ENCODE measurements at places on chromosomes 5 and 9.

- no peak for DNase-seq
Observed at GRCh38 chr5:125134216-125135081, 388.0 kb upstream of the ZNF608 start.

GRCh38 chr5:110209401-110209800, 517.1 kb downstream of the TMEM232 start:
- no peak for DNase-seq

- DNase-seq: no peak
Observed at GRCh38 chr5:108079753-108080152, 302.1 kb downstream of the FBXL17 start.

- peak; percentile 19 for DNase-seq
Observed at GRCh38 chr9:129626625-129627284, 792 bp downstream of the NTMT1 start.

- no peak for DNase-seq
Observed at GRCh38 chr9:1094749-1095148, 44.6 kb downstream of the DMRT2 start.

DNA sequence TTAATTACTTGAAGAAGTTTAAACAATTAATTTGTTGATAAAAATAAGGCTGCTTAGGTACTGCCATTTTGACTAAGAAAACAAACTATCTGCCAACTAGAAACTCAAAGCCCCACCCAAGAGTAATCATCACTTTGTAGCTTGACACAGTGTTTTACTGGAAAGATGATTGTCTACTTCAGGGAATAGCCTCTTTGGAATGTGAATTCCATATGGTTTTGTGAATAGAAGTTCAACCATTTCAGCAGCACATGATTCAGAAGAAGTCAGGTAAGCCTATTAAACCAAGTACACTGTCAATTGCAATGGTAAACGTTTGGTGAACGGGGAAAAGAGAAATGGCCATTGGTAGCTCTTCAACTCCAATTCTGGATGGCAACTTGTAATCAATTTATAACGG, 55.2 kb downstream of the PLK2 start:
- no peak for DNase-seq

DNA sequence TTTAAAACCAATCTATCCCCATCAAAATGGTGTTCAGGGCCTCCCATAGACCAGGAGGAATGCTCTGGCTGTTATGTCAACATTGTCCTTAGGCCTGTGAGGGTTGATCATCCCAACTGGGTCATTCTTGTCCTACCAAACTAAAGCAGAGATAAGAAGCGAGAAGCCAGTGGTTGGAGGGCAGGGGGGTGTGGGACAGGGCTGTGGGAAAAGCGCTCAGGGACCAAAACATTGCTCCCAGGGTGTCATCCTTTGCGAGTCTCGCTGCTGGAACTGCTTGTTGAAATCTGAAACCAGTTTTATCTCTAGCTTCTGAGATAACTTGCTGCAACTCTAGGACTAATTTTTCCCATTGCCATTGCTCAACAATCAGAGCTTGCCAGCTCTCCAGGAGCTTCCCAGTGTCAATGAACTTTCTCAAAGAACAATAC, 48.1 kb downstream of the SPATA31C2 start:
- DNase-seq: no peak

- no peak for DNase-seq
Observed at GRCh38 chr9:135009794-135010585, 77.5 kb upstream of the OLFM1 start.

DNA sequence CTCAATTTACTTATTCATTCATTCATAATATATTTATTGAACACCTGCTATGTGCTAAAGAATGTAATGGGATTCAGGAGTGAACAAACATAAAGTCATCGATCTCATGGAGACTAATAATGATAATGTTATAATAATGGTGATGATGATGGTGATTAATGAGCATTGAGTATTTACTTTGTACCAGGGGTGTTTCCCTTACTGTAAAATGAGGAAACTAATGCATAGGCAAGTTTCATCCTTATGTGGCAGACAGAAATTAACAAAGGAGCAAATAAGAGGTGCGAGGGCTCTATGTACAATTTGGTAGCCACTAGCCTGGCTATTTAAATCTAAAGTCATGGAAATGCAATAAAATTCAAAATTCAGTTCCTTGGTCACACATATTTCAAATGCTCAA, 11.1 kb upstream of the LCP2 start:
- no peak for DNase-seq

DNA sequence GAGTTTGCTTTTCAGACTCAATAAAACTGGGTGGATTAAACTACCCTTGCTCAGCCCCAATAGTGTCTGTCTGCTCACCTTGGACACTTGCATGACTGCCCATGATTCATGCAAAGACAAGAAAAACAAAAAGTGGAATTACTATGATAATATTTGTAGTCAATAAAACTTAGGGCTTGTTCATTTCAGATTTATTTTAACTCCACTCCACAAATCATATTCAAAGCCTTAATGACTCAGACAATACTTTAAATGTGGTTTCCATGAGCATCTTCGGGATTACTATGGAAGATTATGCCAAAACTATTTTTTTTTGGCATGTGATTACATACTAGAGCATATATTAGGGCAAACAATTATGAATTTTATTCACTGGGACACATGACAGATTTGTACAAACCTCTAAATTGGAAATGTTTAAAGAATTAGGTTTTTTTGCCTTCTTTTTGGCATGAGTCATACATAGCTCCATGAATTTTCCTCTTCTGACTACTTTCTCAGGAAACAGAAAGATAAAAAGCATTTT, 468.9 kb downstream of the ACTL7B start:
- DNase-seq: no peak

GRCh38 chr5:139829471-139829870, 33.9 kb downstream of the PSD2 start:
- no peak for DNase-seq

GRCh38 chr9:36572515-36573418, at the start of gene MELK:
MELK (plus strand) TSS chr9:36572895; CDS start chr9:36581682, 8,787 bp downstream.
- DNase-seq: peak; percentile 86

- no peak for DNase-seq
Observed at GRCh38 chr9:2764353-2764752, 47.0 kb downstream of the KCNV2 start.

- no peak for DNase-seq
Observed at GRCh38 chr9:125428060-125428901, 166.7 kb downstream of the GAPVD1 start.

GRCh38 chr5:154491941-154492340, 13.9 kb upstream of the HAND1 start:
- DNase-seq: no peak

GRCh38 chr9:132694144-132694543, 23.9 kb downstream of the GTF3C4 start:
- DNase-seq: no peak

- DNase-seq: peak; percentile 47
Observed at GRCh38 chr5:73337586-73338255, 110.9 kb downstream of the FOXD1 start.

DNA sequence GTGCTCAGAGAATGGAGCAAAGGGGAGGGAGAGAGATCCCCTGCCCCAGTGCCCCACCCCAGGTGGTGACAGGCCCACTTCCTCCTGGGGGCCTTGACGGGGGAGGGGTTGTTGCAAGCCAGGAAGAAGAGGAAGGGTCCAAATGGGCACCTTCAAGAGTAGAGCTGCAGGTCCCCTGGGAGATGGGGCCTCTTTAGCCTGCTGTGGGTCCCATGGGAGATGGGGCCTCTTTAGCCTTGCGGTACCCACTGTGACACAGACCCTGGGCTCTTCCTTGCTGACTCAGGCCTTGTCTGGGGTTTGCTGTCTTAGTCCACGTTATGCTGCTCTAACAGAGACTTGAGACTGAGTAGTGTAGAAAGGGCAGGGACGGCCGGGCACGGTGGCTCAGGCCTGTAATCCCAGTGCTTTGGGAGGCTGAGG, 9.6 kb upstream of the TOR4A start:
- DNase-seq: no peak

DNA sequence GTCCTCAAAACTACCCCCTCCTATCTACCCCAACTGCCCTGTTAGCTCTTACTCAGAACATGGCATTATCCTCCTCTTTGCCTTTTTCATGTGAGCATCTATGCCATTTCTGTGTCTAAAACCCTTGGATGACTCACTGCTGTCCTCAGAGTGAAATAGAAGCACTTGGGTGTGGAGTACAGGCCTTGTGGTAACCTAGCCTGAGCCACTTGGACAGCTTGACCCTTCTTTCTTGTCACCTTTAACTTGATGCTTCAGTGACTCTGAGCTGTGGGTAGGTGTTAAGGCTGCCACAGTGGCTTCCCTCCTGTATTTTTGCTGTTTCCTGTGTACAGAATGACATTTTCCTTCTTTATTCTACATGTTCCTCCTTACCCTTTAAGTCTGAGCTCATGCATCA, 391.4 kb downstream of the SH3GL2 start:
- no peak for DNase-seq

DNA sequence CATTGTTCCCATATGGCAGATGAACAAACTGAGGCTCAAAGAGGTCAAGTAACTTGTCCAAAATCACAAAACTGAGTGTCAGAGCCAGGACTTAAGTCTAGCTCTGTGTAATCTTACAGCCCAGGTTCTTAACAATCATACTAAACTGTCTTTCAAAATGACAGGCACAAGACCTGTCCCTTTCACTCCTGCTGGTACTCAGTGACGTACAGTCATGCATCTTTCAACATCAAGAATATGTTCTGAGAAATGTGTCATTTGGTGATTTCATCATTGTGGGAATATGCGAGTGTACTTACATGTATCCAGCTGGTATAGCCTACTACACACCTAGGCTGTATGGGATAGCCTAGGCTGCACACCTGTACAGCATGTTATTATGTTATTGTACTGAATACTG, 646.8 kb upstream of the WWC1 start:
- no peak for DNase-seq

DNA sequence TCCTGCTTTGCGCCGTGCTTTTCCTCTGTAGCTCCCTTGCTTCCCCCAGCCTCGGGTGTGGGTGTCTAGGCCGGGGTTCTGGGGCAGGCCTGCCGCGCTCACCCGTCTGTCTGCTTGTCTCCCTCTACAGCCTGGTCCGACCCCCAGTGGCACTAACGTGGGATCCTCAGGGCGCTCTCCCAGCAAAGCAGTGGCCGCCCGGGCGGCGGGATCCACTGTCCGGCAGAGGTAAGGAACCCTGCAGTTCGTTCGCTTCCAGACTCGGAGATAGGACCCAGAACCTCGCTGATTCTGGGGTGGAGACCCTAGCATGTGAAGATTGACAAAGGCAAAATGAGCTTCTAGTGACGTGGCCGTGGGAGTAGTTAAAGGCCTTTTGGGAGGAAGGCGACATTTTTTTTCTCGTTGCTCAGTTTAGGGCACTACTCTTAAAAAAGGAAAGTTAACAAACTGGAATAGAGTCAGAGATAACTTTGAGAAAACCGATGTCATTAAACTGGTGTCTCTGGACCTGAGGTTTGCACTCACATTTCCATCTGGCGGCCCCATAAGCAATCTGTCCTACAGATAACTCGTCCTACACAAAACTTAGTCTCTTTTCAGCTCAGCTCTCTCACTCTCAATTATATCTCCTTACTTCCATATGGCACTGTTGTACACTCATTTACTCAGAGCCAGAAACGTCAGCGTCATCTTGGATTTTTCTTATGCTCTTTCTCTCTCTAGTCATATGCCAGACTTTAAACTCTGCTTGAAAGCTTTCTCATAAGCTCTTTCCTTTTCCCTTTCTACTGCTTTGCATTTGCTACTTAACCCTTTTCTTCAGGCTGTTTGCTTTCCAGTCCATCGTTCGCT, 561 bp downstream of the SEC61B start:
- DNase-seq: no peak

DNA sequence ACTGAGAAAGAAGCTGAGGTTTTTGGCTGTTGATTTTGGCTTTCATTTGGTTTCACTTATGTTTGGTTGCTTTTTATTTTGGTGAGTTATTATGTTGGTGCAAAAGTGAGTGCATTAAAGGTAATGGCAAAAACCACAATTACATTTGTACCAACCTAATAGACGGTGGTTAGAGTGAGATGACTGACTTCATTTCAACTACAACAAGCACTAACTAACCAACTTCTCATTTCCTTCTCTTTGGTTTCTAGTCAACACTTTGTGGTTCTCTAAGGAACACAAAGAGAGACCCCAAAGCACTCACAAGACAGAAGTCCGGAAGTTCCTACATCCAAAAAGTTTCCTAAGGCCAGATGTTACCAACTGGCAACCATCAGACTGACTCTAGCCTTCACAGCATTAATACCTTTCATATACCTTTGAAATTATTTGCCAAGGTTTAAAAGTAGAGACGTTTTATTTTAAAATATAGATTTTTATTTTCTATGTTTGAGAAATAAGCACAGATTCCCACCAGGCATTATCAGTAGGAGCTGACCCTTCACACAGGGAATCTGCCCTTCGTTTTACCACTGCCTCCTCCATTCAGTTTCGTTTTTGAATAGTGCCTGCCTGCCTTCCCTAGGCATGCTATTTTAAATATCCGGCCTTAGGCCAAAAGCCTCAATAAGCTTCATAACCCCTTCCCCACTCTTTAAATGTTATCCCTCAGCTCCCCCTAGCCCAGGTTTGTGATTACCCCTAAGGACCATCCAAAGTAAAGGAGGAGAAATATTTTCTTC, 301.1 kb upstream of the PTGER4 start:
- no peak for DNase-seq

- no peak for DNase-seq
Observed at GRCh38 chr9:4581035-4581760, 80.9 kb upstream of the PLPP6 start.

- no peak for DNase-seq
Observed at GRCh38 chr9:20804489-20805250, 120.6 kb downstream of the FOCAD start.

DNA sequence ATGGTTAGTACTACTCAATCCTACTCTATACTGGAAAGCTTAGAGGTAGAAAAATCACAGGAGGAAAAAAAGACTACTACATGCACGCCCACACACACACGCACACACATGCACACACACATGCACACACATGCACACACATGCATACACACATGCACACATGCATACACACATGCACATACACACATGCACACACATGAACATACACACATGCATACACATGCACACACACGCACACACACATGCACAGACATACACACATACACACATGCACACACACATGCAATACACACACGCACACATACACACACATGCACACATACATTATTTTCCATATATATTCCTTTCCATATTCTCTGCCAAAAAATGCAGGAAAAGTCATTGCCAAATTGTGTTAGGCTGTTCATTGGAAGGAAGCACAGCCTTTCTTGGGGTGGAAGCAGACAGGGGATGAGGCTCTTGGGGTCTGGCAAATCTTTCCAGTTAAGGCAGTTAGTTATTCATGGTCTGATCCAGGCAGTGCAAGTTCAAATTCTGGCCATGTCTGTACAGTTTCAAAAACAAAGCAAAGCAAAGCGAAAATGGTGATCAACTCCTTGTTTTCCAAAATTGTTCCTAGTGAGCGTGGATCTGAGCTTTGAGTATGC, 187.9 kb upstream of the EGFLAM start:
- no peak for DNase-seq

- no peak for DNase-seq
Observed at GRCh38 chr9:135230386-135230765, 142.9 kb downstream of the OLFM1 start.

All from NCI-H1092 treated with DMSO at 0.1 percent for 48 hours (cell line).